Type B pancreatic cell (in vitro differentiated cells): ENCODE measurements at places on chromosomes 4 and X.
A peak's percentile ranks its signal among the peaks of the same experiment; 100 is the strongest.

GRCh38 chr4:76457885-76458284, 22.9 kb downstream of the SHROOM3 start:
- DNase-seq: no peak

GRCh38 chrX:93673056-93673868, at the start of gene NAP1L3:
NAP1L3 (minus strand) TSS chrX:93673578; CDS start chrX:93673304, 274 bp downstream.
- peak; percentile 79 for DNase-seq

GRCh38 chrX:72273718-72274117, 3.3 kb downstream of the RPS4X start:
- DNase-seq: no peak

DNA sequence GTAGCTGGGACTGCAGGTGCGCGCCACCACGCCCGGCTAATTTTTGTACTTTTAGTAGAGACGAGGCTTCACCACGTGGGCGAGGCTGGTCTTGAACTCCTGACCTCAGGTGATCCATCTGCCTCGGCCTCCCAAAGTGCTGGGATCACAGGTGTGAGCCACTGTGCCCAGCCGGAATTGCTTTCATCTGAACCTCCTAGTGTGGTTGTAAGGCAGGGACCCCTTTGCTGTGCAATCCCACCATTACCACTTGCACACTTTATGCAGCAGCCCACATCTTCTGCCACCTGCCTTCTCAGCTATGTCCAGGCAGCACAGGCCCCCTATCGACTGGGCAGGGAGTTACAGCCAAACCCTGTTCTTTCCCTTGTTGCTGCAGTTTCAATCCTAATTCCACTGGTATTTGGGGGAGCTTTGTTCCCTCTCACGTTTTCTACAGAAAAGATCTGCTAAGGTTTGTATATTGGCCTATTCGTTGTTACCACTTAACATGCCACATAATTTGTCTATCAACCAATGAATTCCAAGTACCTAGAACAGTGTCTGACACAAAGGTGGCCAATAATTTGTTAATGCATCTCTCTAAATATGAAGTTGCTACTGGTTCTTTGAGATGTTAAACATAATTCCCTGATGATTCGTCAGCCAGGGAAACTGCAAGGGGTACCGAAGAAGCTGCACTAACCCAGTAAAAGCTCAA, 6.5 kb downstream of the RPL39 start:
- no peak for DNase-seq

DNA sequence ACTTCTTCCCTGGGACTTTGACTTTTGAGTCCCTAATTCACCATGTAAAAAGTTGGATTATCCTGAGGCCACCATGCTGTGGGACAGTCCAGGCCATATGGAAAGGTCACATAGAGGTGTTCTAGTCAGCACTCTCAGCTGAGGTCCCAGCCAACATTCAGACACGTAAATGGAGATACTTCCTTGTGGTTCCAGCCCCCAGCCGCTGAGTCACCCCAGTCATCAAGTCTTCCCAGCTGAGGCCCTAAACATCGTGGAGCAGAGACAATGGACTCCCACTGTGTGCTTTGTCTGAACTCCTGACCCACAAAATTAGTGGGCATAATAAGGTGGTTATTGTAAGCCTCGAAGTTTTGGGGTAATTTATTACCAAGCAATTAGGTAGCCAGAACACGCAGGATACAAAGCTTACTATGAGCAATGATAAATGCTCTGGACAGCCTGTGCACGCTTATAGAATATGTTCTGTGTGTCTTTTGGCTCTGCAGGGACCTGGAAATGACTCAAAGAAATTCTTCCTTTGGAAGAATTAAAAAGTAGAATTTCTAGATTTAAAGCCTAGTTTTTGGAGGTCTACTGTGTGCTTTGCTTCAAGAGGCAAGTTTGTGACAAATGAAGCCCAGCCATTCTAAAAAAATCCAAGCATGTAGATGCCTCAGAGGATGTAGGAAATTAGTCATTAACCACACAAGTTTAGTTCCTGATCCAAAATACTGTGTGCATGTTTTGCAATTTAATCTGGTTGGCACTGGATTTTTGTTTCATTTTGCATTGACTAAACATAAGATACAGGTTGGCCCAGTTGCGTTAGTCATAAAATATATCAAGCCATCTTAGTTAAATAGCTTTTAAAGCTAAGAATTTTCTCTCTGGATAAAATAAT, 33.2 kb upstream of the SLC9A7 start:
- no peak for DNase-seq

DNA sequence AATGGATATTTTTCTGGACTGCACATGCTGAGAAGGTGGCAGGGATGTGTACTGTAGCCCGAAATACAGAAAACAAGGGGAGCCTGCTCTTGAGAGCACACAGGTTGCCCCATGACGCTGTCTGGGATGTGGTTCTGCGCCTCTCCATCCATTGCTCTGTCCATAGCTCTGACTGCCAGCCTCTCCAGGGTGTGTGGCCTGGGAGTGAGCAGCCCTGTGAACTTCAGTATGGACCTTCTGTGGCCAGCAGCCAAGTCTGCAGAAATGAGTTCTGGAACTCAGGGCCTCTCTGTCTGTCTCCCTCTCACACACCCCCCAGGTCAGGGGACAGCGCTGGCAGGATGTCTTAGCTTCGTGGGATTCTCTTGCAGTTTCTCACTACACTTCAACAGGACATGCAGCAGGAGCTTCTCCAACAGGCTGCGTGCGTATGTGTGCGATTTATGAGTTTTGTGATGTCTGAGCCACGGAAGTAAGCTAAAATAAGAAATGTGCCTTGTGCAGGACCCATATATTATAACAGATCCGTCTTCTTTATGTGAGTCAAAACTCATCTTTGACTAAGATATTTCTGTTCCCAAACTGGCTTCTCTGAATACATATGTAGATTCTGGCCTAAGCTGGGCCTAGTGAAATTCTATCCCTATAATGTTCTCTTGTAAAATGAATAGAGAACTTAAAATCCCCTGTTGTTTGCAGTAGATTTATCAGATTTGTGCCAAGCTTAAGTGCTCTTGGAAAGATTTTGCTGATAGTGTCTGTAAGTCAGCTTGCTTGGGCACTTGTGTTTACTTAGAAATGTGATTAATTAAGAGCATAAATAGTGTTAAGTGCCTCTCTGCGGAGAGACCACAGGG, 40.0 kb downstream of the PROM1 start:
- no peak for DNase-seq

GRCh38 chr4:128583753-128584712, 225.5 kb upstream of the JADE1 start:
- no peak for DNase-seq

- DNase-seq: no peak
Observed at GRCh38 chr4:111535792-111536191, 609.5 kb upstream of the FAM241A start.

DNA sequence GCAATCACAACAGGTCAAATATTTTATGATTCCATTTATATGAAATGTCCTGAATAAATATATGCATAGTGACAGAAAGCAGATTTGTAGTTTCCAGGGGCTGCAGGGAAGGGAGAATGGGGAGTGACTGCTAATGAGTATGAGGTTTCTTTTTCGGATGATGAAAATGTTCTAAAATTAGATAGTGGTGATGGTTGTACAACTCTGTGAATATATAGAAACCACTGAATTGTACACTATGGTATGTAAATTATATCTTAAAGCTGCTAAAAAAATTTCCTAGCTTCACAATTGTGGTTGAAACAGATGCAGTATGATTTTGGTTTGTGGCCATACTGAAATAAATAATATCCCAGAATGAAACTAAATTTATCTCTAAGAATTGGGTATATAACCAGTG, 12.9 kb upstream of the IL2 start:
- no peak for DNase-seq

DNA sequence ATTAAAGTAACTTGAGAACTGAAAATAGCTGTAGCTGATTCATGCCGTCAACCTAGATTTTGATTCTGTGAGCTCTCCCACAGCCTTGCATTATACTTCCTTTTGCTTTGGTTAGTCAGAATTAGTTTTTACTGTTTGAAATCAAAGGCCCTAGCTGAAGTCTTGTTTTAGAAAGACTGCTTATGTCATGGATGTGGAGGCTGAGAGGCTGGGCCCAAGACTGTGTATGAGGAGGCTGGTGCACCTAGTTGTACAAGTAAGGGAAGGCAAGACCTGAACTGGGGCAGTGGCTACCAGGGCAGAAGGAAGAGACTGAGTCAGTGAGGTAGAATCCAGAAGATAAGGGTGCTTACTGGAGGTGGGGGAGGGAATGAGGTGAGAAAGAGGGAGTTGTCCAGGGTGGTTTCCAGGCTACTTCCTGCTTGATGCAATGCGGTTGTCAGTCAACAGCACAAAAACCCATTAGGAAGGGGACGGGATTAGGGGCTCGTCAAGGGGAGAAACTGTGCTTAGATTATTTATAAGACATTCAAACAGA, 76.2 kb upstream of the PAGE3 start:
- DNase-seq: no peak

GRCh38 chr4:180571516-180572055, 1671.6 kb upstream of the TENM3 start:
- DNase-seq: no peak

- no peak for DNase-seq
Observed at GRCh38 chr4:113682730-113683537, 78.6 kb downstream of the CAMK2D start.

- no peak for DNase-seq
Observed at GRCh38 chr4:98601708-98602107, 56.7 kb downstream of the TSPAN5 start.

DNA sequence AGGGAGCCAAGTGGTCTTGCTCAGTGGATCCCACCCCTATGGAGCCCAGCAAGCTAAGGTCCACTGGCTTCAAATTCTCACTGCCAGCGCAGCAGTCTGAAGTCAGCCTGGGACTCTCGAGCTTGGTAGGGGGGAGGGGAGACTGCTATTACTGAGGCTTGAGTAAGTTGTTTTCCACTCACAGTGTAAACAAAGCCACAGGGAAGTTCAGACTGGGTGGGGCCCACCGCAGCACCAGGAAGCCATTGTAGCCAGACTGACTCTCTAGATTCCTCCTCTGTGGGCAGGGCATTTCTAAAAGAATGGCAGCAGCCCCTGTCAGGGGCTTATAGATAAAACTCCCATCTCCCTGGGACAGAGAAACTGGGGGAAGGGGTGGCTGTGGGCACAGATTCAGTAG, 721.0 kb upstream of the NDST4 start:
- no peak for DNase-seq

GRCh38 chrX:137033774-137034507, at the start of gene GPR101:
GPR101 (minus strand) TSS chrX:137033995; CDS start chrX:137031674, 2,321 bp downstream.
- no peak for DNase-seq

DNA sequence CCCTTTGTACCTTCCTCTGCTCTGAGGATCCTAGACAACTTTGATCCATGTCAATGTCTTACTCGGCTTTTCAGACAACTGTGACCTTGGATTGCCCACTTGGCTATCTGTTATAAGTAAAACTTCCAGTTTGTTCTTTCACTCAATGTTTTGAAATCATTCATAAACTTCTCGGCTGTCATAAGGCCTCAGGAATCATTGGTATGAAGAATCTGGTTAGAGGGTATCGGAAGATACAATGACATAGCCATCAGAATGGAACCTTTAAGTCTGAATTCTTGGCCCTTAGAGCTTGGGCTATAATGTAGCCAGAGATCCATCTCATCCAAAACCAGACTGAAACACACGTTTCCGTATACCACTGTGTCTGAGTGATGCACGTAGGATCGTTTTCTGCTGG, 59.0 kb upstream of the WDR1 start:
- no peak for DNase-seq

DNA sequence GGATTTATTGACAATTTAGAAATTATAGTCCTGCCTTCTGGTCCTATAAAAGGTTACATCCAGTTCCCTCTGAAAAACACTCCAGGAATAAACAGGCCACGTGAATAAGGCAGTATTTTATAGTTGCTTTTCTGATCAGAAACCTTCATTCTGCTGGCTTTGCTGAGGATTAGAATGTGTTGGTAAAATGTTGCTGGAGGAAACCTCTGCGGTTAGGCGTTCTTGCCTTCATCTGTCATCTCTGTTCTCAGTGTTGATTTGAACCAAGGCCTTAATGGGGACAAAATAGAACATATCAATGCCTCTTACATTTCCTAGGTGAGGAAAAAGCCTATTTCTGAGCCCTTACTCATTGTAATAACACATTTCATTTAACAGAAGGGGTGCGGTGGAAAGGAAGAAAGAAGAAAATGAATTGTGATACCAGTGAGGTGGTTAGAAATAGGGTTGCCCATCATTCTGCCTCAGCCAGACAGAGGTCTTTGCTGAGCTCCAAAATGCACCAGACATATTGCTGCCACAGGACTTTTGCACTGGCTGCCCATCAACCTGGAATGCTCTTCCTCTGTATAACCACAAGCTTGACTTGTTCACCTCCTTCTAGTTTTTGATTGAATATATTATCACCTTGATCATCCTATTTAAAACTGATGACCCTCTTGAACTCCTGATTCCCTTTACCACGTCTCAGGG, 18.0 kb upstream of the SPARCL1 start:
- no peak for DNase-seq

- no peak for DNase-seq
Observed at GRCh38 chr4:74097116-74097515, 1.9 kb downstream of the CXCL2 start.

- no peak for DNase-seq
Observed at GRCh38 chr4:100284129-100284880, 94.0 kb upstream of the DDIT4L start.

DNA sequence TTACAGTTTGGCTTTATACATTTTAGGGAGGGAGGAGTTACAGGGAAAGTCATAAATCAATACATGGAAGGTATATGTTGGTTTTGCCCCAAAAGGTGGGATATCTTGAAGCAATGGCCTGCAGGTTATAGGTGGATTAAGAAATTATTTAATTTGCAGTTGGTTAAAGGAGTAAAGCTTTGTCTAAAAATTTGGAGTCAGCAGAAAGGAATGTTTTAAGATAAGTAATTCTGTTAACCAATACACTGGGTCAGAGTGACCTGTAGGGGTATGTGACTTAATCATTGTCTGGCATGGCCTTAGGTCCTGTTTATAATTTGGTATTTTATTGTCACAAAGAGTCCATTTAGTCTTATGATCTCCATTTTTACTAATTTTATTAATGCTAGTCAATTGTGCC, 115.0 kb downstream of the AGTR2 start:
- DNase-seq: no peak

DNA sequence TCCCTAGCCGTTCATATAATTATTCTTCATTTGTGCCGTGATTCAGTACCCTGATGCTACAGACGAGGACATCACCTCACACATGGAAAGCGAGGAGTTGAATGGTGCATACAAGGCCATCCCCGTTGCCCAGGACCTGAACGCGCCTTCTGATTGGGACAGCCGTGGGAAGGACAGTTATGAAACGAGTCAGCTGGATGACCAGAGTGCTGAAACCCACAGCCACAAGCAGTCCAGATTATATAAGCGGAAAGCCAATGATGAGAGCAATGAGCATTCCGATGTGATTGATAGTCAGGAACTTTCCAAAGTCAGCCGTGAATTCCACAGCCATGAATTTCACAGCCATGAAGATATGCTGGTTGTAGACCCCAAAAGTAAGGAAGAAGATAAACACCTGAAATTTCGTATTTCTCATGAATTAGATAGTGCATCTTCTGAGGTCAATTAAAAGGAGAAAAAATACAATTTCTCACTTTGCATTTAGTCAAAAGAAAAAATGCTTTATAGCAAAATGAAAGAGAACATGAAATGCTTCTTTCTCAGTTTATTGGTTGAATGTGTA, 7.0 kb downstream of the SPP1 start:
- no peak for DNase-seq
